ENCODE measurements at places on chromosomes 6 and 20.

- DNase-seq: no peak
Measured at GRCh38 chr20:24483435-24484080, 14.1 kb downstream of the SYNDIG1 start.

DNA sequence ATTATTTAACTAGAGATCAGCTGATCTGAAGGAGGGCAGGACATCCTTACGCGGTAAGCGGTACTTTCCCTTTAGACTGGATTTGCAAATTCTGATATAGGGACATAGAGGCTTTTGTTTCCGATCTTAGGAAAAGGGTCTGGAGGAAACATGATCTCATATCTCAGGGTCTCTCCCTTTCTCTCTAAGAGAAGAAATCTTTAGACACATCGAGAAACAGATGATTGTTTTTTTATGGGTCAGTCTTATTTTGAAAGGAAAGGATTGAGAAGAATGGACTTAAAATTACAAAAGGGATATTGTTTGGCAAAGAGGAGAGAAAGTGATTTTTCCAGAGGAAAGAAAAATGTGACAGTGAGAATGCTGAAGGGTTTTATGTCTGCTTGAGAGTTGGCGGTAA, 83.9 kb upstream of the OGFRL1 start:
- no peak for DNase-seq

DNA sequence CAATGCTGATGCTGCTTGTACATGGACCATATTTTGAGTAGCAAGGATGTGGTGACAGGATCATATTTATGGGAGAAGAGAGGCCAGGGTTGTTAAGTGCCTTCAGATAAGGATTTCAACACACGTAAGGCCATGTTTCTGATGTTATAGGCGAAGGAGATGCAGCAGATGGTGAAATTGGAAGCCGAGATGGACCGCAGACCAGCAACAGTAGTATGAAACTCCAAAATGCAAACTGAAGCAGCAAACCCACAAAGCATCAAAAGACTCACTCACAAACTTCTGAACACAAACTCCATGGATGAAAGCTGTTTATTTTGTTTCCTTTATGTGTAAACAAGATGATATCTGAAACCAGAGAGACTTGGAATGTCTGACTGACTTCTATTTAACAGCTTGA, 35.6 kb upstream of the LAMP5 start:
- DNase-seq: no peak

DNA sequence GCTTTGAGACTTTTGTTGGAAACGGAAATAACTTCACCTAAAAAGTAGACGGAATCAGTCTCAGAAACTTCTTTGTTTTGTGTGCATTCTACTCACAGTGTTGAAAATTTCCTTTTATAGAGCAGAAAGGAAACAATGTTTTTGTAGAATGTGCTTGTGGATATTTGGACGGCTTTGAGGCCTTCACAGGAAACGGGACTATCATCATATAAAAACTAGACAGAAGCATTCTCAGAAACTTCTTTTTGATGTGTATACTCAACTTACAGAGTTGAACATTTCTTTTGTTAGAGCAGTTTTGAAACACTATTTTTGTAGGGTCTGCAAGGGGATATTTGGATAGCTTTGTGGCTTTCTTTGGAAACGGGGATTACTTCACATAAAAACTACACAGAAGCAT, 627.5 kb upstream of the ZNF337 start:
- no peak for DNase-seq

DNA sequence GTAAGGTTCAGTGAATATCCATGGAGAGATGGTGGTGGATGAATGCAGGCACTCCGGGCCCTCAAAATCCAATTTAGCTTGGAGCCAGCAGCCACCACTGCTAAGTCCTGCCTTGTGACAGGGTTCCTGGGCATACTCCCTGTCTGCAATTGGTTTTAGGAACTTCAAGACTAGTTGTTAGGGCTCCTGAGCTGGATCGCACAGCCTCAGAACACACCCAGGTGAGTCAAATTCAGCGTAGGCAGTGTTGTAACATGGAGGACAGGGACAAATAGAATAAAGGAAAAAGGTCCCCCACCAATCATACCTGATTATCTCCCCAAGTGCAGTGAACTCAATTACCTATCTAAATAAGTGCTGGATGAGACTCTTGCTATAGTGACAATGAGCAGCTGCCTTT, 74.6 kb downstream of the PERP start:
- no peak for DNase-seq

DNA sequence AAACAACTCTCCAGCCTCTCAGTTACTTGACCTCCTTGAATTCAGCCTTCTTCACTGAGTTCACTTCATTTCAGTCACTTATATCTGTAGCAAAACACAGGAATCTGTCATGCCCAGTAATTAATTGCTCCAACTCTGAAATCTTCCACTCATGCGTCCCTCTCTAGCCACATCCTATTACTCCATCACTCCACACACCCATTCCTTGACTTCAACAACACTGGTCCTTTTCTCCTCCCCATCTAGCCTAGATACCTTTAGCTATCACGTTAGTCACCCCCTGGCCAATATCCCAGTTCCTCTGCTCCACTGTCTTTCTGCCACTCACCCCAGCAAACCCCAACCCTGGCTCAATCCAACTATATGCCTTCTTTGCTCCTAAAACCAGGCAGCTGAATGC, 7.7 kb downstream of the ZHX3 start:
- DNase-seq: no peak

GRCh38 chr6:26205161-26205624, 118.0 kb downstream of the HFE start:
- DNase-seq: peak; percentile 91

GRCh38 chr6:136647363-136647852, 97.2 kb upstream of the MAP7 start:
- no peak for DNase-seq

DNA sequence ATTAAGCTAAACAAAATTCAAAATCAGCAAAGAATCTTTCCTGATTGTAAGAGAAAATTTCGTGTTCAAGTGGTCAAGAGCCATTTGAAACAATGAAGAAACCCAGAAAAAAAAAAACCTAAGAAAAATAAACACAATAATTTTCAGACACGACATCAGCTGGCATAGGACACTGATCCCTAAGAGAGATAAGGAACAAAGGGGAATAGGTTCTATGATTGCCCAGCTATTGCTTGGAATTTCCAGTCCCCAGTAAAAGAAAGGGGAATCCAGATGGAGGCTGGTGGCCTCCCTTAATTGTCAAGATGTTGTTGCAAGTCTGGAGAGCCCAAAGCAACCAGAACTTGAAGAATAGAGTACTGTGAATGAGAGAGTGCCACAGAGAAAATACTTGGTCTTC, 48.5 kb downstream of the COL12A1 start:
- no peak for DNase-seq

GRCh38 chr6:39821742-39822532, 29.8 kb downstream of the DAAM2 start:
- DNase-seq: no peak

DNA sequence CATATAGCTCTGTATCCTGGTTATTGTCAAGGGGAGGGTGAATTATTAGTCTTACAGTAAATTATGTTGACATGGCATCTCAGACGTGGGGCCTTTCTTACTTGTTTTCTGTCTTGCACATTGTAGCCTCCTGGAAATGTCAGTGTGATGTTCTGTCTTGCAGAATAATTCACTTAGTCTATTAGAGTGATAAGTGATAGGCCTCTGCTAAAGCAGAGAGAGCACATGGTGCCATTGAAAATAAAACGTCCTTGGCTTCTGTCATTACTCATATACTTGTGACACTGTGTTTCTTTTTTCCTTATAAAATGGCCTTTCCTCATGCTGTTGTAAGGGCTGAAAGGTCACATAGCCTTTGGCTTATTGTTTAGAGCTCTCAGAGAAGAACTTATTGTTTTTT, 531.0 kb downstream of the EPM2A start:
- no peak for DNase-seq

GRCh38 chr6:85424981-85425380, 24.9 kb upstream of the NT5E start:
- no peak for DNase-seq

GRCh38 chr20:9817654-9818053, 21.2 kb downstream of the PAK5 start:
- DNase-seq: no peak

GRCh38 chr6:33168284-33168601, 24.0 kb downstream of the COL11A2 start:
- DNase-seq: no peak

DNA sequence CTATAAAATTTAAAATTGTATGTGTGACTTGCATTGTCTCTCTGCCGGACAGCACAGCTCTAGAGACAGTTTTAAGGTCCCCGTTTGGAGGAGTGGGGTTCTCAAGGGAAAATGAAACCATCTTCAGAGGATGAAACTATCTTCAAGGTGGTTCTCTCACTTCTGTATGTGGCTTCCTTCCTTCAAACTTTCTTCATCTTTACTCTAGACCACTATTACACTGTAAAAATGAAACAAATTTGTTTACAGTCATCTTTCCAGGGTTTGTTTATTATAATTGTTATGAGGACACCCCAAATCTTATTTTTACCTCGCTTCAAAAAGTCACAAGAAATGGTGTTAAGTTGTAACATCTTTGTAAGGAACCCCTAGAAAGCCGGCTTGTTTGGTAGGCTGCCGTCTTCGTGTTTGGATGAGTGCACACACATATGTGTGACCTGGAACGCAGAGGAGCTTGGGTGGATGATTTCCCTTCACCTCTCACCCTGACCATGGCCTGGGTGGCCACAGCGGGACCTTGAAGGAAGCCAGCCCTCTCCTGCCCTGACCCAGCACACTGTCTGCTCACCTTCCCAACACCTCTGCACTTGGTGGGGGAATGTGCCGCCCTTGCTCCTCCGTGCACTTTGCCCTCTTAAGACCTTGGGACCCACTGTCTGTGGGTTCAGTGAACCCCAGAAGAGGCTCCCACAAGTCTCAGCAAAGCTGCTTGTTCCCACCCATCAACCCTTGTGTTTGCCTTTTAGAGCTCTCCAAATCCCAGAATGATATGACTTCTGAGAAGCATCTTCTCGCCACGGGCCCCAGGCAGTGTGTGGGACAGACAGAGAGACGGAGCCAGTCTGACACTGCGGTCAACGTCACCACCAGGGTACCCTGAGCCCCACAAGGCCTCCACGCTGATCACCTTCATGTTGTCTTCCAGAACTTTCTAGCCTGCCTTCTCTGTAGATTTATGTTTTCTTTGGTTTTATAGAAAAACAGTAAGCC, 67.8 kb downstream of the SYTL3 start:
- DNase-seq: no peak

DNA sequence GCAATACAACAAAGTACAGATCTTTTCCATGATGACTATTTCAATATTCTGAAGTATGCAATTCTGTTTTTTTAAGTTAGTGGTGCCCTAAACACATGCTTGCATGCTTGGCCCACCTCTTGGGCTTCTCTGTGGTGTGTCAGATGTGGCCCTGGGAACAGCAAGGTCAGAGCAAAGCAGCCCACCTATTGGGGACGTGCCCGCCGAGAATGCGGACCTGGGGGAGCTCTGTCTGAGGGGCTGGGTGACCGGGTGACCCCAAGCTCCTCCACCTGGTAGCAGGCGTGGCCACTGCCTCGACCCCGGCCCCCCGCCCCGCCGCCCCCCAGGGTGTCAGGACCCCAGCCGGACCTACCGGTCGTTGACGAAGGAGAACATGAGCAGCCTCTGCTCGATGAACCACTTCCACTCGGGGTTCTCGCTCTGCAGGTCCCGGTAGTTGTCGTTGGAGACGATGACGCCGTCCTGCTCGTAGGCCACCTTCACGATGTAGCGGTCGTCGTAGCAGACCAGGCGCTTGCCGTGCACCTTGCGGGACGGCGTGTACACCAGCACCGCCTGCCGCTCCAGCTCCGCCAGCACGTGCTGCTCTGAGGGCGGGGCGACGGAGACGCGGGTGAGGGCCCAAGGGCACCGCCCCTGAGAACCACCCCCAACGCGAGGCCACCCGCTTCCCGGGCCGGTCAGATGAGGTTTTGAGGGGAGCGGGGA, 28.3 kb downstream of the ZC3H12D start:
- DNase-seq: no peak
